ENCODE measurements at places on chromosomes 2 and 18. TPM values are rescaled to one million over a fixed set of nuclear protein-coding genes. Genes with fewer than 3 reads are reported as not detected.
A peak's percentile ranks its signal among the peaks of the same experiment; 100 is the strongest.

- DNase-seq = no peak
Observed at GRCh38 chr18:76353046-76353445, 142.0 kb downstream of the ZNF516 start.

DNA sequence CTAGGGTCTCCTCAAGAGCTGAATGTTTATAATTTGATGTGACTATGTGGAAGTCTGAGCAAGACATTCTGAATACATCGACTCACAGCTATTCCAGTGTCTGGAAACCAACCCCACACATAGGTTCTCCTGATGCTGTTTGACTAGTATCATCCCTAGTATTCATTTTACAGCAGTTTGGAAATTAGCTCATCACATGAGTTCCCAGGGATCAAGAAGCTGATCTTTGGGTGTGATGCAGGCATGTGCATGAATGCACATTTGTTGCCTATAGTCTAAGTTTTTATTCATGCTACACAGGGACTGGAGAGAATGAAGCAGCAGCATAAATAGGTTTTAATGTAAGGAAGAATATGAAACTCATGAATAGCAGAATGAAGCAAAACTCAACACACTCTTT lies 284.3 kb upstream of the SPRED2 start:
- no peak for DNase-seq

GRCh38 chr2:164053021-164053420 lies 317.2 kb upstream of the FIGN start:
- DNase-seq = no peak

- no peak for DNase-seq
Observed at GRCh38 chr2:49288113-49288705, 133.9 kb upstream of the FSHR start.

DNA sequence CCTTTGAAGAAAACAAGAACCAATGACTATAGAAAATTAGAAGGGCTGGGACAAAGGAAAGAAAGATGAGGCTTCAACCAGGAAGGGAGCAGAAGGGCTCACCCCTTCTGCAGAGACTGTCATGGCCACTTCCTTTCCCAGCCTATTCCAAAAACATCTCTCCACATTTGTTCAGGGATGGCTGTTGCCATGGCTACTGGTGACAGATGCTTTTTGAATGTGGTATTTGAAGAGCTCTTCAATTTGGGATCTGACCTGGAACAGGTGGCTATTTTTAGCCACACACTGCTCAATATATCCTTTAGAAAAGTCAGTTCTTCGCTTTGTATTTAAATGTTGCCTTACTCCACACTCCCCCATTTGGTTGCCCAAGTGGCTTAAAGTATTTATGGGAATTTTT lies 64.1 kb upstream of the LCLAT1 start:
- DNase-seq = no peak

GRCh38 chr2:185990861-185991525 lies 252.4 kb downstream of the FSIP2 start:
- peak; percentile 53 for DNase-seq

- no peak for DNase-seq
Observed at GRCh38 chr2:179070895-179071294, 21.0 kb upstream of the CCDC141 start.

GRCh38 chr18:59550174-59550516 lies 147.1 kb downstream of the CCBE1 start:
- DNase-seq = no peak

- no peak for DNase-seq
Observed at GRCh38 chr2:234206738-234207137, 156.2 kb downstream of the SPP2 start.

DNA sequence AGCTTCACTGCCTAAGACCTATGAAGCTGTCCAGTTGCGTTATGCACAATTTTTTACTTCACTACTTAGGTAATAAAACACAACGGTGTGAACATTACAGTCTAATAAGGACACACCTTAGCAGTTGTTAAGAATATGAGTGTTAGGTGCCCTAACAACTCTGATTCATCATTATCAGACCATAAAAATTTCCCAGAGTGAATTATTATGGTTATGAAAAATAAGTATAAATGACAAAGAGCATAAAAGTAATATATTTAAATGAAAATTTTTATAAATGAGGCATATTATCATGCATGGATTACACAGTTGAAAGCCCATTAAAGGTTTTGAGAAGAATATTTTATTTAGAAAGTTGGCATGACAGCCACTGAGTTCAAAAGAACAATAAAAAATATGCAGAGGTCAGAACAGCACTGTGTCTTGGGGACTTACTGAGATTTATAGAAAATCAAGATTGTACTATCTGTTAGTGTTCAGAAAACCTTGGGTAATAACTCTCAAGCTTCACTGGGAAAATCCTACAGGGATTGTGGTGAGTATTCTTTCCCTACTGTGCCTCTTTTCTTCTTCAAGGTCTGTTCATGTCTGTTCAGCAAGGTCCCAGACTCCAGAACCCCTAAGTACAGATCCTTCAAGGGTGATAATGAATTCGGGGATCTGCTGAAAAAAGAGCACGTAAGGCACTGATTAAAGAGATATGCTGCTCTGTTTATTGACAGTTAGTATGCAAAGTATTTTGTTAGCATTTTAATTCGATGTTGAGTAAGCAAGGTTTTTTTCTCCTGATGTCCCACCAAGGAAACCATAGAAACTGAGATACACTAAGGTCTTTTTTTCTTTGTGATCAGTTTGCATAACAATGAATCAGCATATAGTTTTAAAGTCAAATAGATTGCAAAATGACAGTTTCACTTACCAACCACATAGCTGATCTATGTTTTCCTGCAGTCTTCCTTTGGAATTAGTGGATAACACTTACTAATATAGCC lies 250.0 kb downstream of the DSEL start:
- peak; percentile 55 for DNase-seq

DNA sequence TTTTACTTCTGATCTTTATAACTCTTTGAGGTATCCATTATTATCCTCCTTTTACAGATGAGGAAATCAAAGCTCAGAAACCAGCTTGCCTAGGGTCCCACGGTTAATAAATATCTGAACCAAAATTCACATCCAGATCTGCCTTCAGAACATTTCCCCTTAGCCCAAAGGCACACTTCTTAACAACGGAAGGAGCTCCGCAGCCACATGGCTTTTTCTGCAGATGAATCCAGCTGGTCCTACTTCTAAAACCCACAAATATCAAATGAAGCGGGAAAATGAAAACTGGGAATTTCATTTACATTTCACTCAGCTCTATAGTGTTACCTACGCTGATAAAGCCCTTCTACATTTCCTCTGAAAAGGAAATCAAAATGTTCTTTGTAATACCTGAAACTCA lies 357.0 kb upstream of the ID2 start:
- no peak for DNase-seq

DNA sequence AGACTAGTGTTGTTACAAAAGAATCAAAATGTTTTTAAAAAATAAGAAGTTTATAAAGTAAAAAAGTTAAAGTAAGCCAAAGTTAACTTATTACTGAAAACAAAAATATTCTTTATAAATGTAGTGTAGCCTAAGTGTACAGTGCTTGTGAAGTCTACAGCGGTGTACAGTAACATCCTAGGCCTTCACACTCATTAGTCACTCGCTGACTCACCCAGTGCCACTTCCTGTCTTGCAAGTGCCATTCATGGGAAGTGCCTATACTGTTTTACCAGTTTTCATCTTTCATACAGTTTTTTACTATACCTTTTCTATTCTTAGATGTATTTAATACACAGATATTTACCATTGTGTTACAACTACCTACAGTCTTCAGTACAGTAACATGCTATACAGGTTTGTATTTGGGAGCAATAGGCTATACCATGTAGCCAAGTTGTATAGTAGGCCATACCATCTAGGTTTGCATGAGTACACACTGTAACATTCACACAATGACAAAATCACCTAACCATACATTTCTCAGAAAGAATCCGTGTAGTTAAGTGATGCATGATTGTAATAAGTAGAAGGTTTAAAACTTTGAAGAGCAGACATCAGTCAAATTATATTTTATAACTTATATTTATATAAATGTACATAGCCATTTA lies 13.4 kb downstream of the SERPINB7 start:
- peak; percentile 94 for DNase-seq

DNA sequence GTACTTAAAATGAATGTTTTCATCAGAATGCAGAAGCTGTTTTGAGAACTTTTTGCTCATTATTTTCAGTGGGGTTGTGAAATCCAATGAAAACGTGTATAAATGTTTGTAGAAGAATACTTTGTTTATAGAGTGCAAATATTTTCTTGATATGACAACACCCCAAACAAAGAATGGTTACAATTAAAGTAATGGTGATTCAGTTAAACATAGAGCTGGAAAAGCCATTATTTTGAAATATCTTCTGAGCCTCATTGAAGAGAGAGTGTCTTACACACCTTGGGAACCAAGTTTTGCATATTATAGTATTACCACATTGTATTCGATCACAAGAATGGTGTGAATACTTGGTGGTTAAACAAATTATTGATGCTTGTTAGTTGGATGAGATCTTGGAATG lies 48.7 kb downstream of the SPTBN1 start:
- DNase-seq = no peak

DNA sequence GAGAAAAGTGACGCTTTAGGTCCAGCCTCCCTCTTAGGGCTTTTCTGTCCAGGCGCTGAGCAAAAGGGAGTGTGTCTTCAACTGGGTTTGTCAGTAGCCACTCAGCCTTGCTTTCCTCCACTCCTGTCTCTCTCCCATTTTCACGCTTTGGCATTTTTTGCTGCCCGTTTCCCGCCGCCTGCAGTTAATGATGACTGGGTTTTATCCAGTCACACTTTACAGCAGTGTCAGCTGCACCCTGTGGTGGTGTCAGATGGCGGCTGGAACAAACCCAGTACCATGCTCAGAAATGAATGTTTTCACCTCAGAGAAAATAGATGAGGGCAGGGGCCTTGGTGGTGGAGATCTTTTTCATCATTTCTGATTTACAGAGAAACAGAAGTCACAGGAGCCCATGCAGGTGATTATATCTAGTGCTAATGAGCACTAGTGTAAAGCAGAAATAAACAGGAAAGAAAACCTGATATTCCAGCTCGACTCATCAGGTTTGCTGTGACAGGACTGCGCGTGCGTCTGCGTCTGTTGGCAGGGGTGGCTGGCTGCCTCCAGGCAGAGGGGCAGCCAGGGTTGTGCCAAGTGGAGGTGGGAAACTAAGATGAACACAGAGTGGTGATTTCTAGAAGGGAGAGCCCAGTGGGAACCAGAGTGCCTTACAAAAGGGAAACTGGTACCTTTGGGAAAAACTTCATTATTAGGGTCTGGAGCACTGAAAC lies 139.9 kb downstream of the TANC1 start:
- no peak for DNase-seq

GRCh38 chr2:189500456-189501160 lies 59.3 kb downstream of the WDR75 start:
- DNase-seq = no peak

- DNase-seq = no peak
Observed at GRCh38 chr2:130877258-130877657, 40.5 kb downstream of the ARHGEF4 start.

Gene MEIS1
- total RNA-seq = 119 TPM

Gene VWC2L
- total RNA-seq = not detected

Gene SERPINB2
- 3.9 TPM for total RNA-seq

Gene HRH4
- total RNA-seq = under 0.01 TPM

Gene MC5R
- total RNA-seq = not detected

Measured in fibroblast of lung (primary cell).